ENCODE measurements at places on chromosomes 4 and X.

DNA sequence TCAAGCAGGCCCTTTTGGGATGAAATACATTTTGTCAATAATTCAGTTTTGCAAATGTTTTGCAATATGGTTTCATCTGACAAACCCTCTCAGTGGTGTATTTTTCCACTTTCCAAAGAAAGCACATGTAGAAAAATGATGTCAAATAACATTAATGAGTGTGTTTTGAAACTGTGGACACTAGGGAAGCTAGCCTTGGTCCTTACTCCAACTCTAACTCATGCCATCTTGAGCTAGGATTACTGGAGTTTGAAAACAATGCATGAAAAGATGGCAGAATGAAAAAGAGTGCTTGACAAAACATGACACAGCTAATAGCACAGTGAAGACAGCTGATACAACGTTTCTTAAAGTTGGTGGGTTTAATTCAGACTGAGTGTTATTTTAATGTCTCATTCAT, 41.4 kb downstream of the HAND2 start:
- no peak for DNase-seq

- no peak for DNase-seq
Observed at GRCh38 chrX:124827258-124827845, 481.0 kb downstream of the SH2D1A start.

DNA sequence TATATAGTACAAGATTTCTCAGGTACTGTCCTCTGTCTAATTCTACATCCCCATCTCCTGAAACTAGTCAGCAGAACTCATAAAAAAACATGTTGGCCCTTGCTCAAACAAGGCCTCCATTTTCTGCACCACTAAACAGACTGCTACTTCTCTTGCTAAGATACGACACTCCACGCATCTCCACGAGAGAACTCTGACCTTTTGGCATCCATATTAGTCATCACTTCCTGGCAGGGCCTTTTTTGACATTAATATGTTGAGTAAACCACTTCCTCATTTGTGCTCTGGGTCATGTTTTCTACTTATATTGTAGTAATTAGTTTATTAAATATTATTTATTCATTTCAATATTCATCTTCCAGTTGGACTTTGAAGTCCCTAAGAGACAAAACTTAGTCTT, 65.6 kb downstream of the DCAF8L1 start:
- DNase-seq: no peak

GRCh38 chrX:39613997-39614679, 483.6 kb downstream of the BCOR start:
- peak; percentile 70 for DNase-seq

- no peak for DNase-seq
Observed at GRCh38 chr4:151917145-151917734, 156.4 kb upstream of the GATB start.

- no peak for DNase-seq
Observed at GRCh38 chr4:2044542-2045517, 14.3 kb upstream of the NAT8L start.

GRCh38 chrX:43277879-43278278, 378.2 kb upstream of the MAOA start:
- DNase-seq: no peak

- DNase-seq: no peak
Observed at GRCh38 chr4:188911707-188912106, 772.5 kb downstream of the TRIML1 start.

DNA sequence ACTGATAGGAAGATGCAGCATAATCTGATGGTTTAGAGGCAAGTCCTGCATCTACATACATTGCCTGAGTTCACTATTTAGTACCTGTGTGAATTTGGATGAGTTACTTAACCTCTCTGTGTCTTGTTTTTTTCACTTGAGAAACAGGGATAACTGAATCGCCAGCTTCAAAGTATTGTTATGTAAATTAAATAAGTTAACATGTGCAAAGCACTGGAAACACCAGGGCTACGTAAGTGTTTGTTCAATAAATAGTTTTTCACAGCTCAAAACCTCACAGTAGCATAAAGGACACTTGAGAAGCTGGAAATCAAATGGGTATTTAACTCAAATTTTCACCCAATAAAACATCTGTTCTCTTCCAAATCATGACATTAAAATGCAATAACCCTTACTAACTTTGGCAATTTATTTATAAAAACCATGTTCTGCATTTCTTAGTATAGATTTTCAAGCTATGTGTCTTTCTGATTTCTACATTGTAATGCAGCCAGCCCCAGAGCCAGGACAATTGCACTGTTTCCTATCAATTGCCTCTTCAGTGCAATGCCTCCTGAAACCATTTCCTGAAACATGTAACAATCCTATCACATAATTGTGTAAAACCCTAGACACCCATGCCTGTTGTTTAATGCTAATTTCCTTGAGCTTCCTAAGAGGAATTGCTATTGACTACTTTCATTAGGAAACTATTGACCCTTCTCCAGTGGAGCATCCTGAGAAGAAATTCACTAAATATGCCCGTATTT, 177.1 kb downstream of the UNC5C start:
- no peak for DNase-seq

GRCh38 chrX:31212856-31213748, 141.3 kb upstream of the FTHL17 start:
- DNase-seq: no peak

DNA sequence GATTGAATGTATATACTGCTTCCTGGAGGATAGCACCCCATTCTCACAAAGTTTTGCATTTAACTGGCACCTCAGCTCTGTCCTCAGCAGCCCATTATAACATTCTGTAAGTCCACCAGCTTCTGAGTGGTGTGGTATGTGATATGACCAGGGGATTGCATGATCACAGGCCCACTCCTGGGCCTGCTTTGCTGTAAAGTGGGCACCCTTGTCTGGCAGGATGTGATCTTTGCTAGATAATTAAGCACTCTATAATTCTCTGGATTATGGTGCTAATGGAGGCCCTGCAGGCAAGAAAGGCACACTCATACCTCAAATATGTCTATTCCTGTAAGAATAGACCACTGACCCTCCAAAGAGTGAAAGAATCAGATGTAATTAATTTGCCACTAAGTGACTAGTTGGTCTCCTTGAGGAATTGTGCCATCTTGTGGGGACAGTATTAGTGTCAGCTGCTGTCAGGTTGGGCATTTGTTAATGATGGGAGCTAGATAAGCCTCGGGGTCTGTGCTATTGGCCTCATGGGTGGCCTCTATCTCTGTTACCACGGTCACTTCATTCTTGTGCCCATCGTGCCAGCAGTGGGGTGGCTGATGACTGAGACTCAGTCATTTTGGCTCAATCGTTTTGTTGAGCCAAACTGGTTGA, 2.2 kb upstream of the CFI start:
- no peak for DNase-seq

DNA sequence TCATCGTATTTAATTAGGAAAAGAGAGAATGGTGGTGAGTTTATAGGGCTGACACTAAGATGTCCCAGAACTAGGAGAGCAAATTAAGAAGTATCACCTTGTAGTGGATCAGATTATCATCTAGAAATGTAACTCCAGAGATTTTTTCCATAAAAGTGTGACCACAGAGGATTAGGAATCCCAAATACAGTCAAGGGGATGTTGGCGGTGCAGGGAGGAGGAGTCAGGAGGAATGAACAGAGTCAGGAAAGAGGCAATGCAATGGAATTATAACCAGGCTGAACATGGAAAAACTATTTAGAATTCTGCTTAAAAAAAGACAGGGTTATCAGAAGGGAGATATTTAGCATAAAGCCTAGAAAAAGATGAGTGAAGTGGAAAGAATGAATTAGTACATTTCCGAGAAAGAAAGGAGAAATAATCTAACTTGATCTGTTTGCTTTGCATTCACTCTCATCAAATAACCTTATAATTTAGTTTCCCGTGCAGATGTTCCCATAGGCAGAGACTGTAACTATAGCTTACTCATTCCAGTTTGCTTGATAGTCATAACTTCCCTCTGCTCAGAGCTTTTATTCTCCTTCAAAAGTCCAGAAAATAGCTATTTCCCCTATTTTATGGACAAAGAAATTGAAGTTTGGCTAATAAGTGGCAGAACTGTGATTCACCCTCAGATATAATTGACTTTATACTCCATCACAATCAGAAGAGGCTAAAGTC, 56.4 kb downstream of the SCFD2 start:
- no peak for DNase-seq

DNA sequence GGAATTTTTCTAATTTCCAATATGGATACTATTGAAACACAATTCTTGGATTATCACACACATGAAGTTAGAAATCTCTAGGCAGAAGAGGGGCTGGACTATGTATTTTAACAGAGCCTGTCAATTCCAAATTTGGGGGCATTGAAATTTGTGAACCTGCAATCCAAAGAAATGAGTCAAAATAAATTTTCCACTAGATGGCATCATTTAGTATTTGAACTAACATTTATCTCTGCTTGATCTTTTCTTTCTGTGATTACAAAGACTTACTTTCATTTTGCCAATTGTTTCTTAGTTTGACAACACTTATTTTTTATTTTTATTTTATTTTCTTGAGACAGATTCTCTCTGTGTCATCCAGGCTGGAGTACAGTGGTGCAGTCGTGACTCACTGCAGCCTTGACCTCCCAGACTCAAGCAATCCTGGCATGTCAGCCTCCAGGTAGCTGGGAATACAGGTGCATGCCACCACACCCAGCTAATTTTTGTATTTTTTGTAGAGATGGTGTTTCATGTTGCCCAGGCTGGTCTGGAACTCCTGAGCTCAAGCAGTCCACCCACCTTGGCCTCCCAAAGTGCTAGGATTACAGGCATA, 2.7 kb upstream of the PYURF start:
- no peak for DNase-seq

DNA sequence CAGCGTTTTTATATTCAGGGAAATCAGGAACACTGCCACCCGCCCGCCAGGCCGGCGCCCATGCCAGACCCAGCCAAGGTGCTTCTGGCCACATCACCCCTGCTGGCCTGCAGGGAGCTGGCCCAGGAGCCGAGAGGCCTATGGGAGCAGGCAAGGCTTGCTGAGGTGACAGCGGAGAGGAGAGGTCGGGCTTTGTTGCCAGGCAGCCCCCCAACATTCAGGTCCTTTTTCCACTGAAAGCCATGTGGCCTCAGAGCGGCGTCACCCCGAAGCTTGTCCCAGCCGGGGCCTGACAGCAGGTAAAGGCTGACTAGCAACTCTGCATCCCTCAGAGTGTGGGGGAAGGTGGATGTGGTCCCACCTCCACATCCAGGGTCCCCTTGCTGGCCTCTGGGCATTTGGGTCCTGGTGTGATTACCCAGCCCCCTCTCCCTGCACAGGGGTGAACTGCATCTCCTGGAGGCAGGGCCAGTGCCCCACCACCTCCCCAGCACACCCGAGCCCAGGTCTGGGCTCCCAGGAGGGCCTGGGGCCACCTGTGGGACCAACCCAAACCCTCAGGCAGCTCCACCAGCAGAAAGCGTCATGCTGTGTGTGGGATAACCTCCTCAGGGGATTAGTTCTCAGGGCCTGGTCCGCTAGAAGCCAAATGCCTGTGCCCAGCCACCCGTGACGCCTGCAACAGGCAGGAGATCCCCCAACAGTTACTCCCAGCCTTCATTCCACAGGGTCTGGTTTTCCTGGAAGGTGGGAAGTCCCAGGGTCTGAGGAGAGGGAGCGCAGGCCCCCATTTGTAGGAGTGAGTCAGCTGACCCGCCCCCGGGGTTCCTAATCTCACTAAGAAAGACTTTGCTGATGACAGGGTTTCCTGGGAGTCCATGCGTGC, at the start of gene PDE6B:
Gene PDE6B (plus strand): TSS at position 869 of the 886 bp plus-strand sequence. CDS start 54 bp downstream, outside the sequence.
- DNase-seq: no peak

GRCh38 chr4:1759818-1760223, 33.3 kb upstream of the FGFR3 start:
- no peak for DNase-seq

- no peak for DNase-seq
Observed at GRCh38 chr4:138646383-138646782, 369.2 kb upstream of the NOCT start.

DNA sequence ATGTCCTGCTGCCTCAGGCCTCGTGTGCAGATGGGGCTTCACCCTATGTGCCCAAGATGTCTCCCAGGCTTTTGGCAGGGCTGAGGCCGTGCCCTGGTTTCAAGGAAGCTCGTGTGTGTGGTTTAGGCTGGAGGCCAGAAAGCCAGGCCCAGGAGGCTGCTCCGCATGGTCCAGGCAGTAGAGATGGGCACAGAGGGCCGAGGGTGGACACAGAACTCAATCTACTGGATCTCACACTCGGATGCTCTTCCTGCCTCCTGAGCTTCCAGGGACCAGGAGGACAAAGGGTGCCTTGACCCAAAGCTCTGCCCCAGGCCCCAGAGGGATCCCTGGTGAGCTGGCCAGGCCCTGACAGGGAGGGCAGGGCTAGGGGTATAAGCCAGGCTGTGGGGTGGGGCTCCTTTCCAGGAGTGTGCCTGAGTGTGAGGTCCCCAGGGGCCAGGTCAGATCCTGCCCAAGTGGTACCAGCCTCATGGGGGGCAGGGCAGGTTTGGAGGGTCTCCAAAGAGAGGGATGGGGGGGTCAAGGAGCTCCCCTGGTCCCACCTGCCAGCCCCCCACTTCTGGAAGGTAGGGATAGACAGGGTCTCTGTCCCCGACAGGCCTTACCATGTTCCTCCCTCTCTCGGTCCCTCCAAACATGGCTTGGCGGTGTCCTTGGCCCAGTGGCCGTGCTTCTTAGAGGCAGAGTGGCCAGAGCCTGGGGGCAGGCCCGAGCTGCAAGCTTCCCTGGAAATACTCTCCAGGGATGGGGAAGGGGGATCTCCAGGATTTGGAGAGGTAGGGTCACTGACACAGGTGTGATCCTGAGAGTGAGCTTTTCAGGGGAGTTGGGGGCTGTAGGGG, 23.8 kb downstream of the HTRA3 start:
- DNase-seq: no peak

DNA sequence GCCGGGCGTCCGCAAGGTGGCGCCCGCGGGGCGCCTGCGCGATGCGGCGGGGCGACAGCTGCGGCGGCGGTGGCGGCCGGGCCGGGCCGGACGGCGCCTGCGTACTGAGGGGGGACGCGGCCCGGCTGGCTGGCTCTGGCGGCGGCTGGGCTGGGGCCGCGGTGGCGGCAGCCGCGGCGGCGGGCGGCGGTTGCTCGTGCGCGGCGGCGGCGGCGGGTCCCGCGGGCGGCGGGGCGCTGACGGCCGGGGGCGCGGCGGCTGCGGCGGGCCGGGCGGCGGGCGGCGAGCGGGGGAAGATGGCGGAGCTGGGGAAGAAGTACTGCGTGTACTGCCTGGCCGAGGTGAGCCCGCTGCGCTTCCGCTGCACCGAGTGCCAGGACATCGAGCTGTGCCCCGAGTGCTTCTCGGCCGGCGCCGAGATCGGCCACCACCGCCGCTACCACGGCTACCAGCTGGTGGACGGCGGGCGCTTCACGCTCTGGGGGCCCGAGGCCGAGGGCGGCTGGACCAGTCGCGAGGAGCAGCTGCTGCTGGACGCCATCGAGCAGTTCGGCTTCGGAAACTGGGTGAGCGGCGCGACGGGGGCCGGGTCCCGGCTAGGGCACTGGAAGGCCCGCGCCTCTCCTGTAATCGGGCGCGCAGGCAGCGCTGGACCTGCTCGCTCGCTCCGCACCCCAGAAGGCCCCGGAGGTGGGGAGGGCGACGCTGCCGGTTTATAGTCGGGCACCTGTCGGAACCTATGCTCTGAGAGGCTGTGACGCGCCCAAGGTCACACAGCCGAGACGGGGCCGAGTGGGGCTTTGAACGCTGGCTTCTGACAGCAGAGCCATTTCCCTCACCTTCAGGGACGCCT, at the start of gene TADA2B:
Gene TADA2B (plus strand): TSS at position 89 of the 853 bp plus-strand sequence. CDS start 208 bp downstream, at position 297.
- DNase-seq: no peak

All from breast epithelium (tissue), 4 donors.